Neural crest cell (in vitro differentiated cells): ENCODE measurements at places on chromosomes 7 and 10. TPM values are rescaled to one million over a fixed set of nuclear protein-coding genes. Genes with fewer than 3 reads are reported as not detected.
A peak's percentile ranks its signal among the peaks of the same experiment; 100 is the strongest.

- H3K27ac ChIP-seq, result peak overlapping the region; percentile 12
- H3K4me3 ChIP-seq, result no peak overlapping the region
- H3K4me1 ChIP-seq, result peaks cover 33% of the 10 kb centered on the region
- no peaks in the 10 kb centered on the region for H3K36me3 ChIP-seq
These were observed 101.5 kb downstream of the JCAD start for GRCh38 chr10:29957907-29958331.

DNA sequence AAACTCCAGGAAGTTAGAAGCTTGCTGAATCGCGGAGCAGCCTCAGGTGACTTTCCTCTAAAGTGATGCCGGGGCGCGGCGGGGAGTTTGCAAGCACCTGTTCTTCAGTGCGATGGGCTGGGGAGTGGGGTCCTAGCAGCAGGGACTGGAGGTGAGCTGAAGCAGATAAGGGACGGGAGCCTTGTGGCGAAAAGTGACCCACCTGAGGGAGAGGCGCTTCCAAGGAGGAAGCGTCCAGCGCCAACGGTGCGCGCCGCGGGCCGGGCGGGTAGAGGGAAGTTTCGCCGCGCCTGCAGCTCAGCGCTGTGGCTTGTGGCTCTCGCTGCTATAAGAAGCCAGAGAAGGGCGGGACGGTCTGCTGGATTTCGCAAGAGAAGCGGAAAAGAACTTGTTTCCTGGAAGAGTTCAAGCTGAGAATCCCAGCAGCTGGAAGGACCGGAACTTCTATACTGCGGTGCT lies at the start of gene STEAP4:
Gene STEAP4 (minus strand): TSS at position 305 of the 459 bp plus-strand sequence. CDS start 22,625 bp downstream, outside the sequence.
- DNase-seq, result peak; percentile 8
- H3K4me3 ChIP-seq, result peak within 1 kb of the TSS; percentile 67
- H3K27ac ChIP-seq, result no peak within 1 kb of the TSS
- H3K4me1 ChIP-seq, result peaks cover 4% of the 10 kb centered on the region
- peaks cover 46% of the 10 kb centered on the region for H3K27me3 ChIP-seq
- no peaks in the 10 kb centered on the region for H3K36me3 ChIP-seq

DNA sequence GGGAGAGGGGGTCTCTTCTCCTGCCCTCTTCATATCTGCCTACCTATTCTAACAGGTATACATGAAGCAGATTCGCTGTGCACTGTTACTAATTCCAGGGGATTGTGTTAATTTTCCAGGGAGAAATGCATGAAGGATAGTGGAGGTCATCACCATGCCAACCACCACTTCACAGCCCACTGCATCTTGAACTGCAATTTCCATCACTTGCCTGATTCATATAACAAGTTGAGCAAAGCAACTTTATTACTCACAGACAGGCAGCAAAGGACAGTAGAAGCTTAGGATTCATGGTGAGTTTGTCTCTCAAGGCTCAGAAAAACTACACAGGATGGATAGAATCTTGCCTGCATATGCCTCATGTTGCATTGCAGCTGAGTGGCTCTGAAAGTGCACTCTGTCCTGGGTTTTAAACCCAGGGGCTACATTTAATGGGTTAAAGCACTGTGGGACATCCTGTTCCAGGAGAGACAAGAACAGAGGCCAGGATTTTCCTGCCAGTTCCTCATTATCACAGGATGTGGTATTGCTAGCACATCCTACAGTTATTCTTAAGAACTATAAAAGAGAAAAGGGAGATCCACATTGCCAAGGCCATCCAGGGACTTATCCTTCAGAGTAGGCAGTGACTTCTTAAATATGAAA lies 136.9 kb upstream of the PRSS1 start:
- no peak overlapping the region for H3K4me3 ChIP-seq
- H3K27ac ChIP-seq, result peak overlapping the region; percentile 43
- peaks cover 47% of the 10 kb centered on the region for H3K27me3 ChIP-seq
- H3K36me3 ChIP-seq, result no peaks in the 10 kb centered on the region

GRCh38 chr10:121698336-121698735 lies 100.1 kb upstream of the FGFR2 start:
- no peak for DNase-seq
- H3K4me3 ChIP-seq, result no peak overlapping the region
- H3K27ac ChIP-seq, result no peak overlapping the region
- peaks cover 3% of the 10 kb centered on the region for H3K36me3 ChIP-seq
- H3K4me1 ChIP-seq, result peaks cover 38% of the 10 kb centered on the region
- no peaks in the 10 kb centered on the region for H3K27me3 ChIP-seq

DNA sequence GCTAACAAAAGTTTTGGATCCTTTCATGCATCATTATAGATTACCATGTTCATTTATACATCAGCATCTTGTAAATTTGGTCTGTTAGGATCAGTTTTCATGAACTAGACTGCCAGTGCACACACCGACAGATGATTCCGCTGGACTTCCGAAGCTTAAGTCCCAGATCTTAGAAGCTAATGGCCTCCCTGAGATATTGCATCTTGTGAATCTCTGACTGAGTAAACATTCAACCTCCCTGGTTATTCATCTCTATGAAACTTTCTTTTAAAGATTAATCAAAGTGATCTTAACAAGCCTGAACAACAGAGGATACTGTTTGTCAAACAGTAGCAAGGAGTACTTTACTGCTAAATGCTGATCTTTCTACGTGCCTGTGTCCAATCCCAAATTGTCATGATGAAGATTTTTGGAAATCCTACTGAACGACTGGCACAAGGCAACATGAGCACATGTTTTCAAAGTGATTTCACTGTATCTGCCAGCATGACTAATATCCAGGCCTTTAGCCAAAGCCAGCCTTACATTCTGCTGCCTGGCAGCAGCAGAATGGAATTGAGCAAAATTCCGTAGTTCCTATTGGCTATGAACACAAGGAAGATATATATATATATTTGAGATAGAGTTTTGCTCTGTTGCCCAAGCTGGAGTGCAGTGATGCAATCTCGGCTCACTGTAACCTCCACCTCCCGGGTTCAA lies 91.3 kb upstream of the ANK3 start:
- H3K4me1 ChIP-seq, result no peaks in the 10 kb centered on the region
- H3K27me3 ChIP-seq, result no peaks in the 10 kb centered on the region
- no peak overlapping the region for H3K27ac ChIP-seq
- no peak for DNase-seq

PALD1 gene
- total RNA-seq, result 14.1 and 14.3 TPM in 2 replicates

GRCh38 chr7:27143023-27143949 lies at the start of gene HOXA5:
Gene HOXA5 (minus strand): TSS chr7:27143681. CDS start chr7:27143607, 74 bp downstream.
- DNase-seq, result peak; percentile 64
- H3K36me3 ChIP-seq, result peaks cover 3% of the 10 kb centered on the region
- H3K27ac ChIP-seq, result peak within 1 kb of the TSS; percentile 13
